ENCODE measurements at places on chromosomes 4 and X. TPM values are rescaled to one million over a fixed set of nuclear protein-coding genes. Genes with fewer than 3 reads are reported as not detected.

The UNC5C gene
- total RNA-seq: not detected

The HOPX gene
- total RNA-seq: not detected

The TEX28 gene
- not detected for total RNA-seq

The CLCN4 gene
- total RNA-seq: 3.6 TPM

The GPRIN3 gene
- total RNA-seq: 3.4 TPM

The EPGN gene
- not detected for total RNA-seq

The BCLAF3 gene
- 2.2 TPM for total RNA-seq

The SLC7A11 gene
- 26.2 TPM for total RNA-seq

The OTUD4 gene
- 15.4 TPM for total RNA-seq

The DCAF8L1 gene
- not detected for total RNA-seq

The KIAA0232 gene
- 11.5 TPM for total RNA-seq

The UGT2B10 gene
- total RNA-seq: not detected

The TBC1D8B gene
- total RNA-seq: 1.5 TPM

The CLIC2 gene
- 0.20 TPM for total RNA-seq

The RPS6KA6 gene
- 3.1 TPM for total RNA-seq

The PPP4R3C gene
- not detected for total RNA-seq

The PGAM4 gene
- total RNA-seq: 0.54 TPM

The IBSP gene
- not detected for total RNA-seq

The SPATA4 gene
- 0.22 TPM for total RNA-seq

The CTAG1B gene
- total RNA-seq: not detected

The DCAF8L2 gene
- total RNA-seq: not detected

The PLAC1 gene
- 1.00 TPM for total RNA-seq

The NXF2 gene
- not detected for total RNA-seq

The CYSLTR1 gene
- not detected for total RNA-seq

The TCP11X2 gene
- not detected for total RNA-seq

The GAGE12J gene
- total RNA-seq: not detected

The ADH1B gene
- not detected for total RNA-seq

The PF4V1 gene
- total RNA-seq: not detected

The CWH43 gene
- not detected for total RNA-seq

The CT55 gene
- not detected for total RNA-seq

The PASD1 gene
- total RNA-seq: not detected

The RPA4 gene
- total RNA-seq: 0.16 TPM

The JADE3 gene
- 13.7 TPM for total RNA-seq

The SPINK2 gene
- total RNA-seq: not detected

The CXCL8 gene
- 20.1 TPM for total RNA-seq

The CDKL5 gene
- total RNA-seq: 3.1 TPM

The CETN2 gene
- 69.0 TPM for total RNA-seq

The TEX13D gene
- total RNA-seq: not detected

The HSD17B13 gene
- 0.07 TPM for total RNA-seq

The MAGEA11 gene
- not detected for total RNA-seq

The SHROOM2 gene
- total RNA-seq: 0.61 TPM

The OPHN1 gene
- 1.4 TPM for total RNA-seq

The BRS3 gene
- not detected for total RNA-seq

The PRDM8 gene
- 0.27 TPM for total RNA-seq

The ZMAT1 gene
- total RNA-seq: not detected

The PAGE2 gene
- total RNA-seq: not detected

The PABPC1L2B gene
- not detected for total RNA-seq

The OR13H1 gene
- total RNA-seq: not detected

The NDNF gene
- total RNA-seq: not detected

The RAB41 gene
- total RNA-seq: not detected

The ZNF630 gene
- 0.49 TPM for total RNA-seq

The EDNRA gene
- 0.36 TPM for total RNA-seq

The BMPR1B gene
- 7.7 TPM for total RNA-seq

The TMSB15B gene
- total RNA-seq: 6.1 TPM

The C4orf51 gene
- total RNA-seq: not detected
